ENCODE measurements at places on chromosomes 3 and 15. TPM values are rescaled to one million over a fixed set of nuclear protein-coding genes. Genes with fewer than 3 reads are reported as not detected.

The PPP2R3A gene
- 3.0 TPM for total RNA-seq

The VPS39 gene
- total RNA-seq, result 19.0 TPM

The DUOX1 gene
- total RNA-seq, result not detected

The TMEM266 gene
- total RNA-seq, result 0.25 TPM

The ANKRD34C gene
- not detected for total RNA-seq

The KBTBD13 gene
- not detected for total RNA-seq

The SLC12A1 gene
- not detected for total RNA-seq

The SLC28A2 gene
- total RNA-seq, result not detected

The C3orf85 gene
- total RNA-seq, result not detected

The HDC gene
- total RNA-seq, result 0.12 TPM

The MEX3B gene
- 3.2 TPM for total RNA-seq

The SHC4 gene
- 0.92 TPM for total RNA-seq

The GOLGA8M gene
- total RNA-seq, result 0.07 TPM

The CPLX3 gene
- 0.06 TPM for total RNA-seq

The KNG1 gene
- not detected for total RNA-seq

The COL6A5 gene
- total RNA-seq, result not detected

The LIPH gene
- total RNA-seq, result 5.1 TPM

The ADAMTSL3 gene
- 0.22 TPM for total RNA-seq

The TERC gene
- not detected for total RNA-seq

The GPR62 gene
- total RNA-seq, result not detected

The NME9 gene
- not detected for total RNA-seq

The UBA5 gene
- 22.4 TPM for total RNA-seq

The A4GNT gene
- not detected for total RNA-seq

The GP9 gene
- total RNA-seq, result not detected

The NCEH1 gene
- total RNA-seq, result 28.4 TPM

The PLA2G4F gene
- total RNA-seq, result not detected

The FURIN gene
- total RNA-seq, result 56.3 TPM

The SEC11A gene
- total RNA-seq, result 329 TPM

The YEATS2 gene
- 12.1 TPM for total RNA-seq

The LRRK1 gene
- 18.1 TPM for total RNA-seq

The SLC28A1 gene
- 0.03 TPM for total RNA-seq

The P2RY13 gene
- not detected for total RNA-seq

The EOGT gene
- 8.4 TPM for total RNA-seq

The MOBP gene
- not detected for total RNA-seq

The STRA6 gene
- total RNA-seq, result 78.9 TPM

The NRROS gene
- total RNA-seq, result not detected

The SNX22 gene
- 1.3 TPM for total RNA-seq

The CRABP1 gene
- 0.68 TPM for total RNA-seq

The DZIP3 gene
- total RNA-seq, result 4.1 TPM

The ACAA1 gene
- 41.2 TPM for total RNA-seq

The HTR3E gene
- not detected for total RNA-seq

The RHOV gene
- total RNA-seq, result 4.8 TPM

The DHX36 gene
- total RNA-seq, result 59.9 TPM

All from A549 treated with Hydrocortisone at 1 μM for 4 hours (cell line).